ENCODE measurements at places on chromosomes 3 and 15.

DNA sequence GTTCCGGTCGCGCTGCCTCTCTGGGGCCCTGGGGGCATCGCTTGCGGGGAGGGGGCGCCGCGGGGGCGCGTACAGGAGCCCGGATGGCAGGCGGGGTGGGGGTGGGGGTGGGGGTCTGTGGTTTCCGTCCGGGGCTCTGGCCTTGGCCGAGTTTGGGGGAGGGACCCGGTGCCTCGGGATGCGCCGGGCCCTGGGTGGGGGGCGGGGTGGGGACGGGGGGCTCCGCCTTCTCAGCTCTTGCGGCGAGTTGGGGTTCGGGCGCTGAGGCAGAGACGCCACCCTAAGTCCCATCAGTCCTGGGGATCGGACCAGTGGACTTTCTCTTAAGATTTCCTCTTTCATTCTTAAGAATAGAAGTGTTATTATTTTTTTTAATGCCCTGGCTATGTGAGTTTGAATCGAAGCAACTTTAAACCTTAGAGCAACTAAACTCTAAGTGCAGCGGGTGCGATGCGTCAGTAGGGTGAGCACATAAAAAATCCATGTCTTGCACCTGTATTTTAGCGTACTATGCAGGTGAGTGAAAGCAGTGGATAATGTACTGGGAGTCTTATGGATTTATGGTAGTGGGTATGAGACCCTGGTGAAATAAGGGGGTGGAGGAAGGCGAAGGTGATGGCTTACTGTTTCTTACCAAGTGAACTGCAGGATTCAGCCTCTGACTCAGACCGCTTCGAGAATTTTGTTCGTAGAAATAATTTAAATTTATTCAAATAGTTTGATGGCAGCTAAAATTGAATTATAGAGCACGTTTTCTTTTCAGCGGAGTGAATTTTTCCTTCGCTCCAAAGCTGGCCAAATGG lies 762 bp downstream of the CTNNB1 start:
- DNase-seq, result peak; percentile 38

DNA sequence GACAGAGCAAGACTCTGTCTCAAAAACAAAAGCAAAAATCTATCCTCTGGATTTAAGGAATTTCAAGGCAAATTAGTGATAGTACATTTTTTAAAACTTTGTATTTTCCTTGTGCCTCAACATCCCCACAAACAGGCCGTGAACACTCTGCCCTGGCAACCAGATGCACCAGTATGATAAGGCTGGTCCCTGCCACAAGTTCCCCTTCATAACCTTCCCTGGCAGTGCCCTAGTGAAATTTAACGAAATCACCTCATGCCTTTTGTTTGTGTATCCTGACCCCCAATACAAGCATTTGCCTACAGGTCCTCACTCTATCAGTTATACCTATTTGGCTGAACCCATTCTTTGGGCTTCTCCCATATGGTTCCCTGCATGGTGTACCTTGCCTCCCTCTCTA lies 107.4 kb upstream of the FLNB start:
- no peak for DNase-seq

DNA sequence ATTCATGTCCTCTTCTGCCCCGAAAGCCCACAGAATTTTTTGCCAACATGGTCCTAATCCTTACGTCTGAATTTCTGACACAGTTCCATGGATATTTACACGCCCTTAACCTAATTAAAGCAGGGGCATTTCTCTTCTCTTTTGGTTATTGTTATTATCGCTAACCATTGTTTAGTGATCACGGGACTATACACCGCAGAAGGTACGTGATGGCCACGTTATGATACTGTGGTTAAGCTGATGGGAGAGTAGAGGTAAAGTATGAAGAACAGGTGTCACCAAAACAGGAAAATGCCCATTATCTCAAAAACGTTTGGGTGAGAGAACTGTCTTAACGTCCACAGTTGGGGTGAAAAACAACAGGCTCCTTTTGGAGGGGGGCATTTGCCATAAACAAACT lies 26.4 kb downstream of the CCR4 start:
- DNase-seq, result no peak

DNA sequence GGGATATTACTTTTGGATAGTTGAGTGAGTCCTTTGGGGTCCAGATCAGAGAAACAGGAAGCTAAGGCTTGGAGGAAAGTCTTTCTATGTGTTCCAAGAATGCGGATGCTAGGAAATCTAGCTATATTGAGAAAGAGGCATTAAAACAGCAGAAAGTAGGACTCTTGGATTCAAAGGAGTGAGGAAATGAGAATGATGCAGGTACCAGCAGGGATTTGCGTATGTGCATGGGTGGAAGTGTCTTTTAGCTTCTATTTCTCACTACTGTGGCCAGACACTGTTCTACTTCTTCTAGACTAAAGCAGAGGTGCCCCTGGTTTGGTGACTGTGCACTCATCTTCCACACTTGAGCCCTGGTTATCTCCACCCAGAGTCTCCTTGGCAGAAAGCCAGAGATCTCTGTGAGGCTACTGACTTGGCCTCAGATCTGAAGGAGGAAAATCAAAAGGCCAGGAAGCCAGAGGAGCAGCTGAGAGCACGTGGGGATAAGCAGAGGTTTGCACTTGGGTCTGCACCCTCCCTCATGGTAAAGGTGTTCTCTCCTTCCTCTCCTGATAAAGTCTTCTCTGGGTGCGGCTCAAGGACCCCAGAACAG lies 44.3 kb downstream of the ATP2B2 start:
- peak; percentile 87 for DNase-seq

- peak; percentile 10 for DNase-seq
Observed at GRCh38 chr3:156816091-156816793, 9.9 kb upstream of the LEKR1 start.

DNA sequence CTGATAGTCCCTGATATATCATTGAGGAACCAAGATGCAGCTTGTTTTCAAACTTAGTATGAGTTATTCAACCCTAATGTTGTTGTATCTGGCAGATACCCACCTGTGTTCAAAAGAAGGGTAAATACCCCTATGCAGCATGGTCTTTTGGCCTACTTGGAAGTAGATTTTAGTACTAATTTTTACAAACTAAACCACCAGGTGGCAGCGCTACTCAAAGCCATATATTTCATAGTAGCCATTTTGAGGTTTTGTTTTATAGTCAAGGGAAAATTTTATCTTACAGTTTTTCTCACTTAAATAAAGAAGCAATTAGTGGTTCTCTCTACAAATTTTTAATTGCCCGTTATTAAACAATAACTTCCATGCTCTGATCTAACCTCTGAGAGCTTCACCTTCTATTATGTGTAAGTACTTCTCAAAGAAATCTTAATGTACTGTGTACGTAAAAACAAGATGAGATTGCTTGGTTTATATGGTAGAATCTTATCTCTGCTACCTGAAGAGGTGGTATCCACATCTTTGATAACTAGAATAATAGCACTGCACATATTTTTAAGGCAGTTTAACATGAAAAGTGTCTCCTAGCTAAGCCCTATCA lies 31.5 kb upstream of the MLF1 start:
- peak; percentile 79 for DNase-seq

DNA sequence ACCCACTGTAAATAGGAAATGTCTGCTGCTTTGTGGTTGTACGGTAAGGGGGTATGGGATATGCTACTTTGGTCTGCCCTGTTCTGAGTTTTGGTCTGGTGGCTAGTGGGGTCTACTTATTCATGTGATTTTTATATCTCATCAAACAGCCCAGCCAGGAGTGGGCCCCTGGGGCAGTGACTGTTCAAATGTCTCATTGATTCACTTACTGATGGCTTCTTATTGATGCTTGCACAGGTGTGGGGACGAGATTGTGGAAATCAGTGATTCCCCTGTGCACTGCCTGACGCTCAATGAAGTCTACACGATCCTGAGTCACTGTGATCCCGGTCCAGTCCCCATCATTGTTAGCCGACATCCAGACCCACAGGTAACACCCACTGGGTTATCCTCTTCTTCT lies 38.5 kb downstream of the STARD5 start:
- no peak for DNase-seq

- DNase-seq, result peak; percentile 10
Observed at GRCh38 chr15:89406940-89407607, 72.5 kb upstream of the POLG start.

DNA sequence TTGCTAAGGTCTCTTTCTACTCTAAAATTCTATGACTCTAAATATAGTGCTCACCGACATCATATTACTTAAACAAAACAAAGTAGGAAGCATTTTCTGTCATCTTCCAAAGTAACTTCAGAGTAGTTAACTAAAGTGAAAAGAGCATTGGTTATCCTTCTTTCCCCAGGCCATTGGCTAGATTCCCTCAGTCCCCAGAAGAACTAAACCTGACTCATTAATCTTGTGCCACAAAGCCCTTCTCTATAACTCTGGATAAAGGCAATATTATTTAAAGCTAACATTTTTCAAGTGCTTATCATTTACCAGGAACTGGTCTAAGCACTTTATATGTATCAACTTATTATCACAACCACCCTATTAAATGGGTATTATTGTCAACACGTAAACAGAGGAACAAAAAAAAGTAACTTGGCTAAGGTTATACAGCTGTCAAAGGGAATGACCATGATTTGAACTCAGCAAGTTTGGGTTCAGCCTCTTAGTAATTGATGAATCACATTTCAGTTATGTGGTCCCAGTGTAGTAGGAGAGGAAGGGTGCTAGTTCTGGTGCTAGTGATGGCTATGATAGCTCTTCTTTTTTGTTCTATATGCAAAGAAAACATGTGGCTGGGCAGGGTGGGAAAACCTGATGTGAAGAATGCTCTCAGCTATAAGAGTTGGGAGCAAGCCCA lies 304.9 kb downstream of the FGF12 start:
- DNase-seq, result no peak

- DNase-seq, result no peak
Observed at GRCh38 chr3:17030438-17030837, 145.7 kb downstream of the PLCL2 start.

DNA sequence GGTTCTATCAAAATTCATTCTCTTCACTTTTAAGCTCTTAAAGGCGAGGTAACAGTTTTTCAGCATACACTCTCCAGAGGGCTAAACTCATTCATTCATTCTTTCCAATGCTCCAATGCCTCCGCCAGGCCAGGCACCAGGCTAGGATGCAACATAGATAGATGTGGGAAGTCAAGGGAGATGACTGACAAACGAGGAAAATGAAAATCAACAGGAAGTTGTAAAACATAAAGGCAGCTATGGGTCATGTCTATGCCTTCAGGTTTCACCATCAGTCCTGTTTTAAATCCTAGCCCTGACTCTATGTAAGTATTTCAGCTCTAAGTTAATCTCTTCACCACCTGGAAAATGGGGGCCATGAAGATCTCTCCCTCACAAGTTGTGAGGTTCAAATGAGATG lies 797.9 kb downstream of the FHIT start:
- no peak for DNase-seq

GRCh38 chr3:20846832-20847231 lies 660.8 kb upstream of the SGO1 start:
- no peak for DNase-seq

GRCh38 chr15:25056484-25057425 lies 102.0 kb downstream of the SNRPN start:
- no peak for DNase-seq

GRCh38 chr3:152825566-152825965 lies 9.4 kb upstream of the P2RY1 start:
- no peak for DNase-seq

- no peak for DNase-seq
Observed at GRCh38 chr3:54928046-54928770, at the start of gene LRTM1. Gene LRTM1 (minus strand): TSS chr3:54928059. CDS start chr3:54927911, 148 bp downstream.

DNA sequence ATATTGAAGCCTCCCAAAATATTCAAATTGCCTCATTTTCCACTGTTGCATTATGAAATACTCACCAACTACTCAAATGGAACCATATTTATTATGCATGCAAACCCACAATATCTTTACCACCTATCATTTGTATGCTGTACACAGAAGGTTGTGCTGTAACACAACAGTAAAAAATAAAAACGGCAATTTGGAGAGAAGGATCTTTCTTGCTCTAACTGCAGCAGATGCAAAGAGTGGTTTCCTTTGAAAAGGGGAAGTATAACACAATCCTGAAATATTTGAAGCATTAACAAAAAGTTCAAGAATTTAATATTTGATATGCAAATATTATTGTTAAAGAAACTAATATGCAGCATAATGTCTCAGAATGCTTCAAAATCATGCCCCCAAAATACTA lies 244.5 kb upstream of the SUCLG2 start:
- DNase-seq, result no peak

DNA sequence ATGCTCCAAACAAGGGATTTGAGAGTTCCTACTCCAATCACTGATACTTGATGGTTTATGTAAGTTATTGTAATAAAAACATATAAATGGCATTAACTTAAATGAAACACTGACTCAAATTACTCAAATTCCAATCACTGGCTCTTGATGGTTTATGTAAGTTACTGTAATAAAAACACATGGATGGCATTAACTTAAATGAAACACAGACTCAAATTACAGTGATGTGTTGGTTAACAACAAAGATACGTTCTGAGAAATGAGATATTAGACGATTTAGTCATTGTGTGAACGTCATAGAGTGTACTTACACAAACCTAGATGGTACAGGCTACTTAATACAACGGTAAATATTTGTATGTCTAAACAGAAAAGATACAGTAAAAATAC lies 6.6 kb downstream of the MOBP start:
- peak; percentile 42 for DNase-seq
